ENCODE measurements at places on chromosomes 3 and 15.

DNA sequence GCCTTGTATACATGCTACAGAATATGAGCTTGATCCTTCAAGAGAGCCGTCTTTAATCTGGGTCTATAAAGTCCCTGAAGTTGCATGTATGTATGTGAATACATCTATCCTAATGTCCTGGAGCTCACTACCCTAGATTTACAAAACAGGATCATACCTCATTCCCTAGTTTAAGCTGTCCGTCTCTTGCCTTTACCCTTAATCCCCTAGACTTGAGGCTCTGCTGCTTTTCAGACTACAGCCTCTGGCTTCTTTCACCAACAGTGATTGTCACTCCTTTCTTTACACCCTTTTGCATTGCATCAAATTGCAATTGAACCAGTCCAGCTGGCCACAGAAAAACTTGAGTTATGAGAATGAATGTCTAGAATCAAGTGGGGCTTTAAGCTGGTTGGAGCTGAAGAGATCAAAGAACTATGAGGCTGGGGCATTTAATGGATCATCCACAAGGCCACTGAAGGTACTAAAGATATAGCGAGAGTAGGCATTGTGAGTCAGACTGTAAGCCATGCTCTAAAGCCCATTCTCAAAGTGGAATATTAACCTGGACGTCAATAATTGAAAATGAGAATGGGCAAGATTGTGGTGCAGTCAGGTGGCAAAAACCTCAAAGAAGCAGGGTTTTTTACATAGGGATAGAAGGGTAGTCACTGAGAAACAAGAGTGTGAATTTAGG is 12.3 kb upstream of the PLD1 start:
- DNase-seq, result no peak

DNA sequence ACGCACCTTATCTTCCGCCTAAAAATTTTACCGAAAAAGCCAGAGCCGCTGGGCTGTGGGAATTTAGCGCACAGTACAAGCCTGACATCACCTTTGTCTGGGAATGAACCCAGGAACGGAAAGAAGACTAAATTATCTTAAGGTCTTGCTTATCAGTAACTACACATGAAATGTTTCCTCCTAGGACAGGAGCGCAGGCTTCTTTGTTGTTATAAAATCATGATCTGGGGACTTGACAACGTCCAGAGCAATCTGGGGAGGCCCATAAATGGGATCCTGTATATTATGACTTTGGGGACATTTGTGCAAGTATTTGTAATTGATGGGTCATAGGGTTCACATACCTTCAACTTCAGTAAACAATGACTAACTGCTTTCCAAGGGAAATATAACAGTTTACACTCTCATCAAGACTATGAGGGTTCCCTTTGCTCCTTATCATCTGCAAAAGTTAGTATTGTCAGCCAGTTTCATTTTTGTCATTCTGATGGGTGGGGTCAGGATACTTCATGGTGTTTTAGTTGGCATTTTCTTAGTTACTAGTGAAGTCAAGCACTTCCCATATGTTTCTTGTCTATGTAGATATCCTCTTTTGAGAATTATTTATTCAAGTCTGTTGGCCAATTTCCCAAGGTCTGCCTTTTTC is 213.9 kb upstream of the PFN2 start:
- no peak for DNase-seq

DNA sequence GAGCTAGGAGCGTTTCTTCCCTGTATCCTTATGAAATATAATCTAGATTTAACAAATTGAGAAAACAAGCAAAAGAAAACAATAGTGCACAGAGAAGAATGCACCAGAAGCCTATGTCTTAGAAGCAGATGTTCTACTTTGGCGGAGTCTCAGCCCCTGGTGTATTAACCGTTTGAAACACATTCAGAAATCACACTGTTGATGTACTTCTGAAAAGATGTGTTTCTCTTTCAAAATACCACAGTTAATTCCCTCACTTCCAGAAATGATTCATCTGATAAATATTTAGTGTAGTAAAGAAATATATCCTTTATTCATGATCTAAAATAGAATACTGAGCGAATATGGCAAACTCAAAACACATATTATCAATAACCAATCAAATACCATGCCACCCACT is 77.7 kb downstream of the CBLB start:
- DNase-seq, result no peak

DNA sequence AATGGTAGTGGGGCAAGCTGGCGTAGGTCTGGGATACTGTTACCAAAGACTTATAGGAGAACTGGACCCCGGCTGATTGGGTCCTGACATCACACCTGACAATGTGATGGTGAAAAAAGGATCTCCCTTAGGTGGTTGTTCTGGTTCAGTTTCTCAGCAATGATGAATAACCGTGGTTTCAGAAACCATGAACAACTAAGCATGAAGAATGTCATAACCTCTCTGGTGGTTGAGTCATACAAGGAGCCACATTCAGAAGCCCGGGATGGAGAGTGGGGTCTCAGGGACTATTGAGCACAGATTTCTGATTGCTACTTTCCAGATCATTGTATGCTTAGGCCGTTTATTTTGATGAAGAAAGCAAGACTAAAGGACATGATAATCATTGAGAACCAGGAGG is 17.4 kb downstream of the GPR160 start:
- DNase-seq, result no peak

DNA sequence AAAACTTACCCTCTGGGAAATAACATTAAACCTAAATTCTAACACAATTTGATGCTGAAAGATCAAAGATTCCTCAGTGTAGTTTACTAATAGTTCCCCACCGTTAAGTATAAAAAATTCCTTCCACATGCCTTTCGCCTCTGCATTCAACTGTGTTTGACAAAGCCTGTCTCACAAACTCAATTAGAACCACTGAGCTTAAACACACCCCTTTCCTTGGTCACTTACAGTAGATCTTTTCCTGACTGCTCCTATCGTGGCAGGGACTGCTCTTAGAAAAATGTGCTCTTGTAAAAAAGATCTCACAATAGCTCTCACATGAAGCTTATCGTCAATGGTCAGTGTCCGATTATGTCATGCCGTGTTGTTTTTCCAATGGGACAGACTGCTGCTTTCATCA is 8.9 kb upstream of the KBTBD8 start:
- DNase-seq, result no peak

DNA sequence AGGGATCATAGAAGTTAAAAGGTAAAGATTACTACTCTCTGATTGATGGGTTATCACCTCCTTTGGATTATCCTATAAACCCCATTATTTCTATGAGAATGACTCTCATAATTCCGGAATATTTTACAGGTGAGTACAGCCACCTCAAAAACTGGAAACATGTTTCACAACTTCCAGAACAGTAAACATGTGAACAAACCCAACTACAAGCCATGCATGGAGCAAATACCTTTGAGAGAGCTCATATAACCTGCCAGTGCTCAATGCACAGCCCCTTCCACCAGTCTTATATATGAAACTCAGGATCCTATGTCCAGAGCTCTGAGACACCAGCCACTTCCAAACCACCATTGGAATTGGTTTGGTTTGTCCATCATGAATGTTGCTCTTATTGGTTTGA is 208.0 kb downstream of the MECOM start:
- DNase-seq, result no peak

- peak; percentile 22 for DNase-seq
Measured at GRCh38 chr3:131353016-131353877, 28.3 kb upstream of the NUDT16 start.

GRCh38 chr15:96247621-96248305 is 82.7 kb upstream of the NR2F2 start:
- DNase-seq, result no peak

- DNase-seq, result no peak
Measured at GRCh38 chr15:89672221-89673164, 6.7 kb downstream of the PLIN1 start.

- no peak for DNase-seq
Measured at GRCh38 chr3:89925976-89926375, 818.6 kb downstream of the EPHA3 start.

DNA sequence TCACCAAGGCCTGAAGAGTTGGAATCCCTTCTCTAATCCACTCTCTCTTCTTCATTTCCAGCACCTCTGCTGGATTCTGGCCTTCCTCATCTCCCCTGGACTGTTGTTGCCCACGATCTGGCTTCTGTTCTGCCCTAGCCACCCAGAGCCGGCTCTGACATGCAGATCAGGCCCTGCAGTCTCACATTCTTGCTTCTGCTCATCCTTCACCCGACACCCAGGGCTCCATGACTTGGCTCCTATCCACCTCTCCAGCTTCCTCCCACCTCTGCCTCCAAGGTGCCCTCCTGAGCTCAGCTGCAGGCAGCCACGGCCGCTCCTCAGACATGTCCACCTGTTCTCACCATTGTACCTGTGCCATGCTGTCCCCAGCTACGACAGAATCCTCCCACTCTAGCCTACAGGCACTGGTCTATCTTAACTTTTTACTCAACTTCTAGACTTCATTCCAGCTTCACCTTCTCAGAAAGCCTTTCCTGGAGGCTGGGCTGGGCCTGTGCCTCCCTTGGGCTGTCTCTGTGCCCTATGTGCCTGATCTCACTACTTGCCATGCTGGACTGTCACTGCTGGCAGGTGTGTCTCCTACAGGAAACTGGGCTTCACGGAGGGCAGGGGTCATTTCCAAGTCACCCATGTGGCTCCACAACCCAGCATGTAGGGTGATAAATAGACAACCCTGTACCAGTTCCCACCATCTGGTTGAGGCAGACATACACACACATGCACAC is 16.0 kb upstream of the TBC1D21 start:
- no peak for DNase-seq

DNA sequence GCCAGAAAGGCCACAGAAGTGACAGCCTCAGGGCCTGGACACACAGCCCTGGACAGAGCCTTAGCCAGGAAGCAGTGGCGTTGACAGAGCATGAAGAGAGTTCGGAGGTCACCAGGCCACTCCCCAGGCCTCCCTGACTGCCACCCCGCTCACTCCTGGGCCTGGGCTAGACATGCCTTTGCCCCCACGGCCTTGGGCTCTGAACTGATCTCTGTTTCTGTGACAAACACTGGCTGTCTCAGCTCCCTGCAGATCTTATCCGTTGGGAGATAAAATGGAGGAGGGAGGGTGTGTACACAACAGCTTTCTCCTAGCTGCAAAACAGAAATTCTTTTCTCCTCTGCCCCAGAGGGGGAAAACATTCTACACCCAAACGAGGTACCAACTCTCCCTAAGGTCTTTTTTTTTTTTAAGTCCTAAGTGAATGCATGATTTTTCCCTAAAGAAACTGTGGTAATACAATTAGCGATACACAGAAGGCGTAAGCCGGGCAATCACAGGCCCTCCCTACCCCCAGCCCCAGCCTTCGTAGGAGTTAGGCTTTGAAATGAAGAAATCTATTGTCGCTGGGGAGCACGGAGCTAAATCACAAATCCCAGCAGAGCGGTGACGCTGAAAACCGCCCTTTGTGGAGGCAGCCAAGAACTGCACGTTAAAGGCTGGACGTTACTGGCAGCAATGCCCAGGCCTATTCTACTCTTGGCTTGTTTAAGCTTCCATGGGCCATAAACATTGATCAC is 45.0 kb downstream of the SRGAP3 start:
- DNase-seq, result no peak

DNA sequence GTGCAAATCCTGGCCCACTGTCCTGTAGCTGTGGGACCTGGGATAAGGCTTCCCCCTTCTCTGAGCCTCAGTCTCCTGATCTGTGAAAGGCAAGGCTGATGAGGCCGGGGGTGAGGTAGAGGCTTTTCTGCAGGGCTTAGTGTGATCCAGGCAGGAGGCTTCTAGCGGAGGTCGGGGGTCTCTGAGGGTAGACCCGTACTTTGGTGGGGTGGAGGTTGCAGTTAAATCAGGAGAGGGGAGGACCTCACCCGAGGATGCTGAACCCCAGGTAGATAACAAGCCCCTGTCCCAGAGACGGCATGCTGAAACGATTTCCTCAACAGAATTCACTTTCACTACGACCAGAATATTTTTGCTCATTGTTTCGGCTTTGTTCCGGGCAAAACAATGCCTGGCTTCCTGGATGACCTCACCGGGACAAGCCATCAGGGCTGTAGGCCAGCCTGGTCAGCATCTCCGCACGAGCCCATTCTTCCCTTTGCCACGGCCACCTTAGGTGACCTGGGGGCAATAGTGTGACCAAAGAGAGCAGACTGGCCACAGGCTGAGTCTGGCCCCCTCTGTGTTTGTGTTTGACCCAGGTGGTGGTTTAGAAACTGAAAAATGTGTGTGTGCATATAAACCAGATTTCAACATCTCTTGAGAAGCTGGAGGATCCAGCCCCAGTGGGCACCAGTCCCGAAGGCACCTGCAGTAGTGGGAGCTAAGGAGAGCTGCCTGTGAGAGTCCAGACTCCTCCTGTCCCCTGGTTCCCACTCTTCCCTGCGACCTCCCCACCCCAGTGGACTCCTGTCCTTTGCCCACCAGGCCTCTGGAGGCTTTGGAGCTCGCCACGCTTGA is 33.0 kb downstream of the SLC6A6 start:
- DNase-seq, result no peak

DNA sequence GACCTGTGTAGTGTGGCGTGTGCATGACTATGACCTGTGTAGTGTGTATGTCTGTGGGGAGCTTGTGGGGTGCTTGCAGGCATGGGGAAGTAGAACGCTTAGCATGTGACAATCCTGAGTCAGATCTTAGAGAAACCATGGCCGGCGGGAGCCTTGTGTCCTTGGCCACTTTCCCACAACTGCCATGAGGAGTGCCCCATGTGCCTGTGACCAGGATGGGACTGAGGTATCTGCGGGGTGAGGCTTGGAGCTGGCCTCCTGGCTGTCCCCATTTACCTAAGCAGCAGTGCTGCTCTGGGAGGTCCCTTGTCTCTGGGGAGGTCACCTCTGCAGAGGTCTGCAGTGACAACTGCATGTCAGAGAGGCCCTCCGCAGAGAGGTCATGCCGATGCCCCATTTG is 23.6 kb downstream of the TRPM1 start:
- DNase-seq, result no peak

DNA sequence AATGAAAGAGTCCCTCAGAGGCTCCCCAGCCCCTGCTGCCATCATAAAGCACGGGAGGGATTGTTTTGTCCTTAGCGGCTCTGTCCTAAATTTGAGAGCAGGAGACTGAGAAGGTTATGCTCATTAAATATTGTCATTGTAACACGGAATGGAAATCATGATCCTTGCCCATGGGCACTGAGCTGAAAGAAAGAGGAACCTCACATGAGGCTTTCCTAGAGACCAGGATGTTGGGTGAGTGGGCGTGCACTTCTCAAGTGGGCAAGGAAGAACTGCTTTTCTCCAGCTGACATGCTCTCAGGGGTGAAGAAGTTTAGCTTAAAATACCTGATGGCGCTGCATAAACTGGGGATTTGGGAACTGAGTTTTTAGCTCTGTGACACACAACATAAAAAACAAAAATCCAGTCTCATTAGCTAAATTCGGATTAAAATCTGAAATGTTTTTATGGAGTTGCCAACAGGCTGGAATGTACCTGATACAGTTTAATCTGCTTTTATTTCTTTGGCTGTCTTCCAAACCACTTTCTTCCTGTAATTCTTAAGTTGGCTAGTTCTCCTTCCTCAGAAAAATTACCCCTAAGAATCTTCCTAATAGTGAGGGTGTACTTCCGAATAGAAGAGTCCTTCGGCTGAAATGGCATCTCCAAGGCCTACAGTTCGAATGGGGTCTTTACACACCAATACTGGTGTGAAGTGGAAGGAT is 31.7 kb downstream of the ADPGK start:
- DNase-seq, result no peak

- no peak for DNase-seq
Measured at GRCh38 chr3:185150561-185150960, 2.3 kb downstream of the C3orf70 start.
